Kasumi-1 (cell line): ENCODE measurements at places on chromosomes 7 and 10.
A peak's percentile ranks its signal among the peaks of the same experiment; 100 is the strongest.

DNA sequence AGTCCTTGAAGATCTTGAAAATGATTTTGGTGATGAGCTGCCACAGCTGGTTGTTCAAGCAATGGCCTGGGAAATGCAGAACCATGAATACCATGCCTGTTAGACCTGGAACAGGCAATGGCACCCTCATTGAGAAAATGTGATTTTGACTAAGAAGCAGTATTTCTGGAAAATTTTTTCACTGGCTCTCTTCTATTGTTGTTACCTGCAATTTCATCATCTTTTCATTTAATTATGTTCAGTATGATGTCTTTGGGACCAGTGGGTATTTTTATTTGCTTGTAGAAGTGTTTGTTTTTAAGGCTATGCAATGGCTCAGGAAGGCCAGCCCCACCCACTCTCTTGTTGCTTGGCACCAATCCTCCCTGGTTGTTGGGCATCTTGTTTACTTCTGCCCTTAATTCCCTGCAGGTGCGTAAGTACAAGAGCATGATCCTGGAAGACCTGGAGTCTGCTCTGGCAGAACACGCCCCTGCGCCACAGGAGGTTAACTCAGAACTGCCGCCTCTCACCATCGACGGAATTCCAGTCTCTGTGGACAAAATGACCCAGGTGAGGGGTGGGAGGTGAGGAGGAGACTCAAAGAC lies 78.6 kb downstream of the NRF1 start:
- DNase-seq = no peak

GRCh38 chr7:134865001-134865845 lies 85.8 kb downstream of the CALD1 start:
- DNase-seq = no peak

DNA sequence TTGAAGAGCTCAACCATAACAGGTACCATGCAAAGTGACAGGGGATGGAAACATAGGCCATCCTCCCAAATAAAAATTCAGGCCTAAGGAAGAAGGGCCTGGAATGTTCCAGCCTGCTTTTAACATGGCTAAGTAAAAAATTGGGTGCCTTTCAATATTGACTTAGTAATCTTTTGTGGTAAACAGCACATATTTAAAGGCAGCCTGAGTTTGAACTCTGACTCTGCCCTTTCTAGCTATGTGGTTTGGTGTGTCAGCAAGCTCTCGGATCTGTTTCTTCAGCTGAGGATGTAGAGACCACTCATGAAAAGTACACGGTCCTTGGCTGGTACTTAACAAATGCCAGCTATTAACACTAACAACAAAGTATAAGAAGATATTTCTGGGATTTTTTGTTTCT lies 191.8 kb upstream of the CDCA7L start:
- DNase-seq = no peak

GRCh38 chr10:31808258-31809218 lies 120.1 kb downstream of the ARHGAP12 start:
- DNase-seq = peak; percentile 66

GRCh38 chr7:2062648-2063047 lies 170.1 kb downstream of the MAD1L1 start:
- no peak for DNase-seq

- DNase-seq = peak; percentile 34
Measured at GRCh38 chr10:123997486-123998196, 95.8 kb downstream of the CHST15 start.

- DNase-seq = peak; percentile 25
Measured at GRCh38 chr10:83373671-83374070, 765.6 kb upstream of the GHITM start.

DNA sequence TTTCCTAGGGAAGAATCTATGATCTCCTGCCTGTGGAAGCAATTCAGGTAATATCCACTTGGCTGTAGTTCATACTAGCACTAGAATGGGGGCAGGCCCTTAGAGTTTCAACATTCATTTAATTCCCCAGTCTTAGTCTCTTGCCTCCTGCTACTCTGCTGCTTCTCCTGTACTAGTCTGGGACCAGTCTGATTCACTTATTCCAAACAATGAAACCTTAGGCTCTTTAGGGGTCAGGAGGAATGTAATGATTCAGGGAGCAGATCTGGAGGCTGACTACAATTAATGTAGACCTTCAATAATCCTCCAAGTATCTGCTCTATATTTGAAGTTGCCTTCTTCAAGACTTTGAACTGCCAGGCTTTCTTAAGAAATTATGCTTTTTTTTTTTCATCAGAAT lies 101.8 kb downstream of the GNAT3 start:
- DNase-seq = no peak

DNA sequence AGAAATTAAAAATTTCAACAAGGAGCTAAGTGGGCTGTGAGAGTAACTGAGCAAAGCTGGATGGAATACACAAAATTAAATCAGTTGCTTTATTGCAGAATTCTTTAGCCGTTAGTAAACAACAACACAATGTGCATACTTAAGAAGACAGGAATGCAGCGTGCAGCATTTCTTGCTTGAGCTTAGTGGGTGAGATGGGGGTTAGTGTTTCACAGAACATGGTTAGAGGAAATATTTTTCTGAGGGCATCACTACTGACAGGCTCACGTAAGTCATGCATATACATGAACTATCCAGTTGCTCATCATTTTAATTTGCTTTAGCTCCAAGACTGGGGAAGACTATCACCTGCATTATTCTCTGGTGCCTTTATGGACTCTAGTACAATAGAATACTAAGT lies 80.8 kb downstream of the CD36 start:
- no peak for DNase-seq

DNA sequence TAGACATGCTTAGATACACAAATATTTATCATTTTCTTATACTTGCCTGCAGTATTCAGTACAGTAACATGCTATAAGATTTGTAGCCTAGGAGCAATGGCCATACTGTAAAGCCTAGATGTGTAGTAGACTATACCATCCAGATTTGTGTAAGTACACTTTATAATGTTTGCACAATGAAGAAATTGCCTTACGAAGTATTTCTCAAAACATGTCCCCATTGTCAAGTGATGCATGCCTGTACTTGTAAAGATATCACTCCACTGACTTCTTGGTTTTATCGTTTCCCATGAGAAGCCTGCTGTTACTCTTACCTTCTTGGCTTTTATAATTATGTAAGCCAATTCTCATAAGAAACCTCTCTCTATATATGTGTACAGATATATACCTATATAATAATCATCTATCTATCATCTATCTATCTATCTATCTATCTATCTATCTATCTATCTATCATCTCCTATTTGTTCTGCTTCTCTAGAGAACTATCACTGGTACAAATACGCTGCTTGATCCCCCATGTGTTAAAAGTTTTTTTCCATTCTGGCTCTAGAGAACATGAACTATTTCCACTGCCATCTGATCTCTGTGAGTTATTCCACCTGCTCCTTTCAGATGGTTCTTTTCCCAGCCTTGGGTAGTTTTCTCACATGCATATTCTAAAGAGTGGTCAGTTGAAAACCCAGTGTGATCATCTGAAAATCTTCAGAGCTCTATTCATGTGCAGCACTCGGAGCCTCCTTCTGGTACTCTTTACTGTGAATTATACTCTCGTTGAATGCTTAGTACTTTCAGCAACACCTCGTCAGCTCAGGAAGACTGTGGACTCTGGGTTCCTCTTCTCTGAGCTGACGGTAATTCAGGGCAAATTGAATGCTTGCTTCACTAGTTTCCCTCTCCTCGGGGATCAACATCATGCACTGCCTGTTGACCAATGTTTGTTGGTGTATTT lies 14.5 kb upstream of the VCL start:
- DNase-seq = peak; percentile 62

GRCh38 chr10:6600224-6600987 lies 20.3 kb upstream of the PRKCQ start:
- DNase-seq = no peak

DNA sequence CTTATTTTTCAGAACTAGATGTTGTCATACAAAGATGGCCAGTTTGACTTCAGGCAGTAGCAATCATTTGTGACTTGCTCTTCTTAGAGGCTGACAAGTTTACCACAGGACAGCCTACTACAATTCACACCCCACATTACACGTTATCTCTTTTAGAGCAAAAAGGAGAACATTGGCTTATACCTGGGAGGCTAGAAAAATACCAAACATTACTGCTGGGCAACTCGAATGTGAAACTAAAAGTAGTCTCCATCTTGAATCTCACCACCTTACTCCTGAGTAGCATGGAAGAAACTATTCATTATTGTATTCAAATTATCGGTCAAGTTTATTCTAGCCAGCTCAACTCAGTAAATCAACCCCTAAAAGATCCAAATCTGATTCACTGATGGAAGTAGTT lies 90.7 kb upstream of the TMEM26 start:
- DNase-seq = no peak

DNA sequence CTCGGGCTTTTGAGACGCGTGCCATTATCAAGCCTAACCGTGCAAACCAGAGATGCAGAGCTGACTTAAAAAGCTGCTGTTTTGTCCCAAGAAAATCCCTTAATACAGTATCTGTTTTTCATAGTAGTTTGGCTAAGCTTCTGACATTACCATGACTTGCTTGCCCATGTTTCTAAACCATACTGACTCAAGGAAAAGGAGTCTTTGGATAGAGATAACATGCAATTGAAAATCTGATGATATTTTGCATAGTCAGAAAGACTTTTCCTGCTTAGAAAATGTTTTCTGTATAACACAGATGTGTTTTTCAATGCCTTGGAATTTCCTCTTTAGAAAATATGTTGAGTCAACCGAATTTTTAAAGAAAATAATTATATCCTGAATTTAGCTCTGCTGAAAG lies 21.5 kb upstream of the AKR1E2 start:
- DNase-seq = no peak

DNA sequence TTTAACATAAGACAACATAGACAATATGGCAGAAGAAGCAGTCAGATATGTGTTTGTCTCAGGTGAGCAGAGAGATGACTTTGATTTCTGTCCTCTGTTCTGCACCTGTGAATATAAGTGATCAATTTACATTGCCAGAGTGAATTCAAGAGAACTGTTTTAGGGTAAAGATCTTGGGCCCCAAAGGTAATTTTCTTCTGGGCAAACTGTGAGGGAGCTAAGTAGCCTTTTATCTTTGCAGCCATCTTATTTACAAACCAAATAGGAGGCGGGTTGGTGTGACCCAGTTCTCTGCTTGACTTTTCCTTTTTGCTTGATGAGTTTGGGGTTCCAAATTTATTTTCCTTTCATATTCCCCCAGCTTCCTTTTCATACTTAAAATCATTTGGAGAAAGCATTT lies 118.2 kb downstream of the ANKRD26 start:
- no peak for DNase-seq
